ENCODE measurements at places on chromosomes 4 and X.

DNA sequence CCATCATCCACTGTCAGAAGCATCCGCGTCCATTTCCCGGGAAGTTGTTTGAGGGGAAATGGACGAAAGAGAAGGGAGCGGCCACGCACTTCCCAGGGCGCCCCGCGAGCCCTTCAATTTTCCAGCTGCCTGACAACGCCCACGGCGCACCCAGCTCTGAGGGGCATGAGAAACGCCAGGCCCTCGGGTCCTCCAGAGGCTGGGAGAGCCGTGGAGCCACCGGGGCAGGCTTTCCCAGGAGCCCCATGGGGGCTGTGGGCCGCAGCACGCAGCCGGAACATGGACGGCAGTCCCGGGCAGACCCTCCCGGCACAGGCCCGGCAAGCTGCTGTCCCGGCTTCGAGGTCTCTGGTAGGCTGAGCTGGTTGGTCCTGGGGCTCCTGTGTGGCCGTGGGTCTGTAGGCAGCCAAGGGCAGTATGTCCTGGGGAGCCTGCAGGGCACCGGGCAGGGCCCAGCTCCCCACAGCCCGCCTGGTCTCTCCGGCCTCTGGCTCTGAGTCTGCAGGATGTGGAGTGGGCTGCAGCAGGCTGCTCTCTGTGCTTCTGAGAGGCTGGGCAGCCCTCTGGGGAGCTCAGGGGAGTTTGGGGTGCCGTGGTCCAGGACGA, 115.2 kb downstream of the FAM53A start:
- no peak for DNase-seq

DNA sequence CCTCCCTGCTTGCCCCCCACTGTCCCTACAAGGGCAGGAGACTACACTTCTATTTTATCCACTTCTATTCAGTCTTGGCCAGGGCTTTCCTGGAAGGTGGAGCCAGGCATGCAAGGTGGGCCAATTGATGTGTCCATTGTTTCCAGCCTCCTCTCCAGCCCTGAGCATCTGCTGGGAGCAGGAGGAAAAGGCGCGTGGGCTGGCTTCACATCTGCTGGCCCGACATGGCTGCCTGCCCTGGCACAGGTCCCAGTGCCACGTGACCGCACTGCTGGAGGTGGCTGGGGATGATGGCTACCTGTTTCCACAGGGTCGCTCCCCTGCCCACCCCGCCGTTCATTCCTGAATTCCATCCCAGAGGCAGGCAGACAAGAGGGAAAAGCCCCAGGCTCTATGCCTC, 247.7 kb downstream of the AFAP1 start:
- DNase-seq = no peak

DNA sequence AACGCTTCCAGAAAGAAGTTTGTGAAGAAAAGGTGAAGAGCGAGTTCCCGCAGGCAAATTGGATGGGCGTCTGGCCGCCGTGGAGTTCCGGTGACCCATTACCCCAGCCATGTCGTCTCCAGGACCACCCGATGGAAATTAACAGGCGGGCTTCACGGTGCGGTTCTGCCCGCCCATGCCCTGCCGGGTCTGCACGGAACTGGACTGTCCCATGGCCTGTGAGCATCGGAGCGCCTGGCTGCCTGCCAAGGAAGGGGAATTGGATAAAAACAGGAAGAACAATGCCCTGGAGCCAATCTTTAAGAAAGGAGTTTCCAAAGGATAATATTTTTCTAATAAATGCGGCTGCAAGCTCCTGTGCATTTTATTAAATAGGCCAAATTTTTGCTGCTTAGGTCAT, 319.8 kb upstream of the SLC7A11 start:
- DNase-seq = no peak

DNA sequence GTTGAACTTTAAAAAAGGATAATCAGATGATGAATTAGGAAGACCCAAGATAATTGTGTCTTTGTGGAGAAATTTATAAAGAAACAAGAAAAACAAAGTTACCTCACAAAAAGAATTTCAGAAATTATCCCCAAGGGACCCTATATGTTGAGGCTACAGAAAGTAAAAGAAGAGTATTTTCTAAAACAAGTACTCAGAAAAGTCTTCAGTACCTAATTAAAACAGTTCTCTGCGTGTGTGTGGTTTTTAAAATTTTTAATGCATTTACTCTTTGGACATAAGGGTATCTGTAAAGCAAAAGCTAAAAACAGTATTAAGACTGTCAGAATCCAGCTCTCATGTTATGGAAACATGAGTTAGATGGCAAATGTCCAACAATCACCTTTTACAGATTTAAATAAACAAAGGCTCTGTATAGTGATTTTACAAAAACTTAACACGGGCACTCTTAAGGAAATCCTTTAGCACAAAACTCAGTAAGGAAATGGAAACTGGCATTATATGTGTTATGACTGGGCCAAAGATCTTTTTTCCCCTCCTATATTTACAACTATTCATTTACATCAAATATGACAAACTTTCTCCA, 187.5 kb downstream of the NSUN7 start:
- no peak for DNase-seq

- DNase-seq = no peak
These were observed 137.3 kb upstream of the RXFP1 start for GRCh38 chr4:158384414-158384813.

All from activated CD4-positive, alpha-beta T cell treated with anti-CD3 and anti-CD28 coated beads for 24 hours (primary cell).